ENCODE measurements at places on chromosomes 7 and 10.
A peak's percentile ranks its signal among the peaks of the same experiment; 100 is the strongest.

- no peak for DNase-seq
Measured at GRCh38 chr10:100970914-100971811, 1.9 kb downstream of the SEMA4G start.

DNA sequence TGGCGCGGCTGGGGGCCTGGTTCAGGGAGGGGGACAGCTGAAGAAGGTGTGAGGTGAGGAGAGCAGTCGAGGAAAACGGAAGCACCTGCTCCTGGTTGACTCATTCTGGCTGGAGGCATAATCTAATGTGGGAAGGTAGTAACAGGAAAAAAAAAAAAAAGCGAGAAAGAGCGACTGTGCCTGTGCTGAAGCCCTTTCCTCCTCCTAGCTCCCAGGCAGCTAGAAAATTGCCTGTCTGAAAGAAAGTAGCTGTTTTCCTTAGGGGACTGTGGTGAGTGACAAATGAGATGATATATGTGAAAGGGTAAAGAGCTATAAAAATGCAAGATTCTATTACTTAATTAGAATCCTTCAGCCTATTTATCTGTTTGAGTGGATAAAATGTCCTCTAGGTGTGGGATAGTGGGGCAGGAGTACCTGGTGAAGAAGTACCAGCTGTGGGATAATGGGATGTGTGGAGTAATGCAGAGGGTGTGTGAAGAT is 4.9 kb upstream of the MEST start:
- DNase-seq, result no peak

DNA sequence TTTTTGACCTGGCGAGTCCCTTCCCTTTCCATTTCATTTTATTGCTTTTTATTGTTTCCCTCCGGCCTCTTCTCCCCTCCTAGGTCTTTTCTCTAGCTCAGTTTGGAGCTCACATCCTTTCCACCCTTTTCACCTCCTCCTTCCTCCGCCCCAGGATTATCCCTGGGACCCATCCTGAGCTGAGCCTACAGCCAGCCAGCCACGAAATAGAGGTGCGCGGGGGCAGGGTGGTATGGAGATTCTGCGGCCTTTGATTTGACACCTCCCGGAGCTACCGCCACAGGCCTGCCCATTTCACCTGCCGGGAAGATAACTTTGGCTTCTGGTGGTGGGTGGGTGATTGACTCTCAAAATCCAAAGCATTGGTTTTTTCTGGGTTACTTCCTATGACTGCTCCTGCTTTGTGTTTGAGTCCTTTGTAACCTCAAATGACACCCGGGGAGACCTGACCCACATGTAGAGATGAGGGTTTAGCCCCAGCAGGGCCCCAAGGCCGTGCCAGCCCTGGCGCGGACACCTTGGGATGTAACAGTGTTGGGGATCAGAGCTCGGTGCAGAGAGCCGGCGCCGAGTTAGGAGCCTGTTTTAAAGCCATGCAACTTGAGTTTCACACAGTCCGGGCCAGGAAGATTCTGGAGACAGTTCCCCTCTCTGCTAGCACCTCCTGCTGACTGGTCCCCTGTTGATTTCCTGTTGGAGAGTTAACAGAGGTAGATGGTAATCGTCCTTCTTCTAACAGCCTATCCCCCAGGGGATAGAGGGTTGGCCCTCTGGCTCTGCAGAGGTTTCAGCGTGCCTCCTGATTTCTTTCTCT is 1.5 kb downstream of the DUSP5 start:
- peak; percentile 50 for DNase-seq

GRCh38 chr7:155874010-155874409 is 61.7 kb upstream of the SHH start:
- no peak for DNase-seq

DNA sequence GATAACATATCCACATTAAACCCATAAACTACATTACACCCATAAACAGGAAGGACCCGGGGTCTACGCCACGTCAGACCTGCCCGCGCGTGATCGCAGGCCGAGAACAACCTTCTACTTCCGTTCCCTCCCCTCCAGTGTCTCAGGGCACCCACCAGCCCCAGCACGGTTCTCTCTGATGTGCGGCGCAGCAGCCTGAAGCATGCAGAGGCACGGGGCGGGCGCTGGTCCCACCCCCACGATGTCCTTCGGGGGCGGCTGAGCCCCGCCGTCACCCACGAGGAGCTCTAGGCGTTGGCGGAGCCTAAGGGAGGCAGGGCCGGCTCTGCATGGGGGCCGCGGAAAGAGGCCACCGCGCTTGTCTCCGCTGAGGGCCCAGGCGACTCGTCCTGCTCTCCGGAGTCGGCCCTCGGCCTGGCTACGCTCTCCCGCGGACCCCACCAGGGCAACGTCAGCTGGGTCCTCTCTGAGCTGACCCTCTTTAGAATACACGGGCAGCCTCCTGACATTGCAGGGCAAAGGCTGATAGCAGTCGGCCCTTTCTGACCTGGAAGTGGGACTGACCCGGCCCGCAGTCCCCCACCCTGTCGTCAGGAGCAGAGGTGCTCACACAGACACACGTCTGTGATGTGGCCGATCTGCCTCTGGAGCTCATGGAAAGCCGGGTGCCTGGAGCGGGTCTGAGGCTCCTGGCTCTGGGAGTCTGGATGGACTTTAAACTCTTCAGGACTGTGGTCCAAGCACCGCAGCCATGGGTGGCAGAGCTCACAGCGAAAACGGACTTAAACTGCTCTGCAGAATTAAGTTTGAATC is 65.6 kb upstream of the ADGRA1 start:
- no peak for DNase-seq

All from PC-9 (cell line).